Bronchus fibroblast of lung (primary cell): ENCODE measurements at places on chromosomes 1 and 21. TPM values are rescaled to one million over a fixed set of nuclear protein-coding genes. Genes with fewer than 3 reads are reported as not detected.

The AKNAD1 gene
- total RNA-seq: 0.34 TPM in 1 of 2 replicates, not detected in the other

The TAS1R1 gene
- total RNA-seq: 0.15 and 0.17 TPM in 2 replicates

The NHLH2 gene
- not detected in 2 replicates for total RNA-seq

The SPTA1 gene
- total RNA-seq: not detected in 2 replicates

The TRIM46 gene
- total RNA-seq: 5.2 and 5.4 TPM in 2 replicates

The KRTAP13-2 gene
- total RNA-seq: not detected in 2 replicates

The CGN gene
- total RNA-seq: under 0.01 and 0.15 TPM in 2 replicates

The PODN gene
- total RNA-seq: 0.30 and 0.84 TPM in 2 replicates

The TMEM125 gene
- total RNA-seq: not detected in 2 replicates
